ENCODE measurements at places on chromosomes 1 and 21.

- no peak for DNase-seq
Measured at GRCh38 chr1:75067975-75068374, 66.2 kb upstream of the LHX8 start.

GRCh38 chr1:234562334-234562733 is 47.6 kb downstream of the IRF2BP2 start:
- no peak for DNase-seq

- no peak for DNase-seq
Measured at GRCh38 chr21:17782051-17782450, 37.1 kb downstream of the C21orf91 start.

DNA sequence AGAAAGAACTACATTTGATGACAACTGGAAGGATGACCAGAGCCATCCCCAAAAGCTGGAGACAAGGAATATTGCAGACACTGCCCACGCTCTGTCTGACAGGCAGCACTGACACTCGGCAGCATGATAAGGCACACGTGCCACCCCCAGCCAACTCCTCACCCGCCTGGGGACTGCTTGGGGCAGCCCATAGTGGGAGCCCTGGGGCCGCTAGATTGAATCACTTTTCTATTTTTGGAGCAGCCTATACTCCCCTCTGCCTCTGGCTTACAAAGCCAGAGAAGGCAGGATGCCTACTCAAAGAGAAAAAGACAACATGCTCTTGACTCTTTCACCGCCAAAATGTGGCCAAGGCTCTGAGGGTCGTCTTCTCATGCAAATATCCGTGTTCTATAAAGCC is 1.3 kb downstream of the SMG5 start:
- DNase-seq: no peak

- DNase-seq: peak; percentile 7
Measured at GRCh38 chr1:233294913-233295236, 650 bp downstream of the PCNX2 start.

GRCh38 chr1:234692966-234693580 is 83.1 kb upstream of the IRF2BP2 start:
- no peak for DNase-seq

- DNase-seq: no peak
Measured at GRCh38 chr1:63326106-63326472, 3.7 kb downstream of the FOXD3 start.

- no peak for DNase-seq
Measured at GRCh38 chr1:147292012-147292411, 49.5 kb downstream of the CHD1L start.

DNA sequence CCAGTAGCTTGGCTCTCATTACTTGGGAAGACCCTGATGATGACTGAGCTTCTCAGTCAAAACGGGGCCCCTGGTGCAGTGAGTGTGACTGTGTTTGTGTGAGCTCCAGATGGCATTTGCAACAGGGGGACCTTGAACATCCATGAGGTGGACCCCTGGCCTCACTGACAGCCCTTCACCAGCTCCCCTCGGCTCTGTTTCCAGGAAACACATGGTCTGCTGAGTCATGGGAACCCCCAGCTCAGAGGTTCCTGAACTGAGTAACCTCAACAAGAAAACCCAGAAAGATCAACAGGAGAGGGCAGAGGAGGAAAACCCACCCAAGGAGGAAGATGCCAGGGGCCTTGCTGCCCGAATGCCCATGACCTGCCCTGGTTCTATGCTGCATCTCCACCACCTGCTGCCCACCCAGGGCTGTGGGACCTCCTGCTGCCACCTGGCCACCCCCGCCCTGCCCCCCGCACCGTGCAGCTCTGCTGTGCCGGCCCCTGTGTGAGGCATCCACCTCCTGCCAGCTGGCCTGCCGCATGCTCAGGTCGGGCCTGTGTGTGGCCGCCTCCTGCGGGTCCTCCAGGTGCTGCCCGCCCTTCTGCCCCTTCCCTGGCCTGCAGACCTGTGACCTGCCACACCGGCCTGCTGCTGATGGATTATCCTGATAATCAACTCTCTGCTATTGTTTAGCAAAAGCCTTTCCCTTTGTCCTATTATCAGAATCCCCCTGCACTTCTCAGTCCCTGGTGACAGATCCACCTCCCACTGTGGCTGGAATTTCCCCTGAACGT is 4.2 kb upstream of the KRTAP12-1 start:
- DNase-seq: no peak

DNA sequence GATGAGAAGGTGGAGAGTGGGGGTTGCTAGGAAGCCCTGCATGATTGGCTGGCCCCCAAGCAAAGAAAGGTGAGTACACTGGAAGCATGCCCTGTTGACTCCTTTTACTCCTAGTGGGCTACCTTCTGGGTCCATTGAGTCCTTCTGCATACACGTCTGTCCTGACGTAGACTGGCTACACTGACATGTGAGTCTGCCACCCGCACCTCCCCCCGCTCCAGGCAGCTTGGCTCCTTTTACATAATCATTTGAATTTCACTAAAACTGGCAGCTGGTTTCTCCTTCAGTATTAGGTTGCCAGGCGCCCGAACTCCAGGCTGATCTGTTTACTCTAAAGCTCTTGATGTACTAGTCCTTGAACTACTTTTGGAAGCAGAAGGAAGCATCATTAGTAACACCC is 8.7 kb downstream of the MRPS21 start:
- no peak for DNase-seq

DNA sequence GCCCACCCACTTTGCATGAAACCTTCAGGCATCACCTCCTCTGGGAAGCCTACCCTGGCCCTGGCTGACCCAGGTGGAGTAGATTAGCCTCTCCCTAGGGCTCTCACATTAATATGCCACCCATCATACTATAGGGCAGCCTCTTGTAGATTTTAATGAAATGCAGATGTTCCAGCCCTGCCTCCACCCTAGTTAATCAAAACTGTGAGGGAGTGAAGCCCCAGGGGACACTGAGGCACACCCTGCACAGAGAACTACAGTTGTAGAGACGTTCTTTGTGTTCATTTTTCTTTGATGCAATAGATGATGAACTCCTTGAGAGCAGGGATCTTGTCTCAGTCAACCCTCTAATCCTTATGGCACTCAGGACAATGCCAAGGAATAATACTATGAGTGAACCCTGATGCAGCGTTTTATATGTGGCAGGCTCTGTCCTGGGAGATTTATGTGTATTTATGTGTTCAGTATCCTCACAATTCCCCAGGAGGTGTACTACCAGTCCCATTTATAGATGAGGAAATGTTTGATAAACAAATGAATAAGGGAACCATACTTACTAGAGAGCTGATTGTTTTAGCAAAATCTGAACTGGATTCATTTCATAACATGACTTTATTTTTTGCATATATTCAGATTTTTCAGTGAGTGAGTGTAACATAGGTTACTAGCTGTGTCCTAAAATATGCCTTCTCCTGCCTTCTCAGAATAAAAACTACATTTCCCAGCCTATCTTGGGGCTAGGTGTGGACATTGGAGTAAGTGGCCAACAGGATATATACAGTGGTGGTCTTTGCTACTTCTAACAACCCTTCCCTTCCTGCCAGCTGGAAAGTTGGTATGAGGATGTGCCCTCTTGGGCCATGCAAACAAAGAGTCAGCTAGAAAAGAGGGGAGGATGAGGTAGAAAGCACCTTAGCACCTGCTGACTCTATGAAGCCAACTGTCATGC is 23.5 kb upstream of the PRELP start:
- no peak for DNase-seq

DNA sequence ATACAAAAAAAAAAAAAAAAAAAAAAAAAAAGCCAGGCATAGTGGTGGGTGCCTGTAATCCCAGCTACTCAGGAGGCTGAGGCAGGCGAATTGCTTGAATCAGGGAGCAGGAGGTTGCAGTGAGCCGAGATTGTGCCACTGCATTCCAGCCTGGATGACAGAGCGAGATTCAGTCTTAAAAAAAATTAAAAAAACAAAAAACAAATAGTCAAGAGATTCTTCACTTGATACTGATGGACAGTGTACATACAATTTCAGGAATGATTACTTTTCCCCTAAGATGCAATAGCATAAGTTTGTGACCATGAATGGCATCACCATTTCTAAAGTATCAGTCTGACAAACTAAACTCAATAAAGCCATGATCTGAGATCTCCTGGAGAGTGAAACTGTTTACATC is 60.8 kb upstream of the IVNS1ABP start:
- no peak for DNase-seq

DNA sequence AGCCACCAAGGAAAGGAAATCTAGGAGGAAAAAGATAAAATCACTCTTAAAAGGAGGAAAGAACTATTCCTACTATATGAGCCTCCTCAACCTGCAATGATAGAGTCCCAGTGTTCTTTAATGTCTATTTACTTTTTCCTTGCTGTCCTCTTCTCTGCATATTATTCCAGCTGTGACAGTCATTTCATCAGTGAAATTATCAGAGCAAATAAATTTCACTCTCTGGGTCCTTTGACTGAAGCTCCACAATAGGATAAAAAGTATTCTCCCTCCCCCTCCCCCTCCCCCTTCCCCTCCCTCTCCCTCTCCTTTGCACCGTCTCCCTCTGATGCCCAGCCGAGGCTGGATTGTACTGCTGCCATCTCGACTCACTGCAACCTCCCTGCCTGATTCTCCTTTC is 107.5 kb upstream of the DPT start:
- no peak for DNase-seq

DNA sequence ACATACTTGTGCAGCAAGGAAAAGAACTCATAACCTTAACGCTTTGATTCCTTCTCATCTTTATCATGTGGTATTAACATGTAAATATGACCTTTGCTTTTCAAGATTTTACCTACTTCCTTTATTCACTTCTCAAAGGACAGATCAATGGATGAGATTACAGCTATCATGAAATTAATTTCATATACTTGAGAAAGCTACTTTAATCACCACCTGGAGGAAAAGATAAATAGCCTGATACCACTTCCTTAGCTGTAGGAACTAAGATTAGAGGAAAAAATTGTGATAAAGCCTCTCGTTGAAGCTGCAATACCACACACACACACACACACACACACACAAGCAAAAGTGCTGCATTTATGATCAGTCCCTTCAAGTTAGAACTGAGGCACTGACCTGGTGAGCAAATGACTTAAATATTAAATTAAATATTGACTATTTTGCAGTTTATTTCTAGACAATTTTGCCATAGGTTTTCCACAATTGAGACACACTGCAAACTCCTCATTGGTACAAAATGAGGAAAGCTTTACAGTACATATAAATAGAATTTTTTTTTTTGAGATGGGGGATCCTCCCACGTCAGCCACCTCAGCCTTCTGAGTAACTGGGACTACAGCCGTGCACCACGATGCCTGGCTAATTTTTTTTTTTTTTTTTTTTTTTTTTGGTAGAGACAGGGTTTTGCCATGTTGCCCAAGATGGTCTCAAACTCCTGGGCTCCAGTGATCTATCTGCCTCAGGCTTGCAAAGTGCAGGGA is 27.2 kb upstream of the DMRTB1 start:
- no peak for DNase-seq

- no peak for DNase-seq
Measured at GRCh38 chr1:33257772-33258712, 1.8 kb downstream of the ZNF362 start.

DNA sequence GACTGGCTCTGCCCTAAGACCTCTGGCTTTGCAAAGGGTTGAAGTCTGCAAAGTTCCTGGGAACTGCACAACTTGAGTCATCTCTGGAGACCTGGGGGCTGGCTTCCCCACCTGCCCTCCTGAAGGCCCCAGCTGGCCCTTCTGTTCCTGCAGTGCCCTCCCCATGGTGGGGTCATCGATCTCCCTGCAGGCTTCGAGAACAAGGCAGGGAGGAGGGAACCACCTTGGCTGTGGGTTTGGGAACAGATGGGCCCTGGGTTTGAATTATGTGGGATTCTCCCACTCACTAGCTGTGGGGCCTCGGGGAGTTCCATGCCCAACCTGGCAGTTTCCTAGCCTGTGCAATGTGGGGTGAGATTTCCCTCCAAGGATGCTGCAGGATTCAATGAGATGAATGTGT is 310.2 kb downstream of the PTPRU start:
- DNase-seq: no peak

GRCh38 chr1:44970317-44970716 is 16.1 kb downstream of the EIF2B3 start:
- no peak for DNase-seq

GRCh38 chr1:202282025-202282371 is 59.7 kb downstream of the UBE2T start:
- DNase-seq: no peak

- DNase-seq: no peak
Measured at GRCh38 chr1:200103966-200104583, 76.6 kb downstream of the NR5A2 start.

DNA sequence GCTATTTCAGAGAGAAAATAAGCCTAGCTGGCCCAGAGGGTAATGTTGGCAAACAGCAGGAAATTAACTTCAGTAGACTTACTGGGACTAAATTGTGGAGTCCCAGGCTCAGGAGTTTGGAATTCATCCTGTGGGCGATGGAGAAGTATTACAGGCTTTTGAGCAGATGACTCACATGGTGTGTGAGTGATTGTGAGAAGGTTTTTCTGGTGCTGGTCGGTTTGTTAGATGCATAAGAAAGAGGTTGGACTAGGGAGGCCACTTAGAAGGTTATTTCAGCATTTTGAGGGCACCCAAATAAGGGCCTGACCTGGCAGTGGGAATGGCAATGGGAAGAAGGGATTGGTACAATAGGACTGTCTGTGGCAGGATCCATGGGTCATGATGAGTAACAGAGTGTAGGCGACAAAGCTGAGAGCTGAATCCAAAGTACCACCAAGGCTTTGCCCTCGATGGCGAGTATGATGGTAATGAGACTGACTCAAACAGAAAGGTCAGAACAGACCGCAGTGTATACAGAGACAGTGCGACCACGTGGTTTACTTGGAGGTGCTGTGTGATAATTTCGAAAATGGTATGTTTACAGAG is 69.2 kb upstream of the KIF26B start:
- DNase-seq: no peak

DNA sequence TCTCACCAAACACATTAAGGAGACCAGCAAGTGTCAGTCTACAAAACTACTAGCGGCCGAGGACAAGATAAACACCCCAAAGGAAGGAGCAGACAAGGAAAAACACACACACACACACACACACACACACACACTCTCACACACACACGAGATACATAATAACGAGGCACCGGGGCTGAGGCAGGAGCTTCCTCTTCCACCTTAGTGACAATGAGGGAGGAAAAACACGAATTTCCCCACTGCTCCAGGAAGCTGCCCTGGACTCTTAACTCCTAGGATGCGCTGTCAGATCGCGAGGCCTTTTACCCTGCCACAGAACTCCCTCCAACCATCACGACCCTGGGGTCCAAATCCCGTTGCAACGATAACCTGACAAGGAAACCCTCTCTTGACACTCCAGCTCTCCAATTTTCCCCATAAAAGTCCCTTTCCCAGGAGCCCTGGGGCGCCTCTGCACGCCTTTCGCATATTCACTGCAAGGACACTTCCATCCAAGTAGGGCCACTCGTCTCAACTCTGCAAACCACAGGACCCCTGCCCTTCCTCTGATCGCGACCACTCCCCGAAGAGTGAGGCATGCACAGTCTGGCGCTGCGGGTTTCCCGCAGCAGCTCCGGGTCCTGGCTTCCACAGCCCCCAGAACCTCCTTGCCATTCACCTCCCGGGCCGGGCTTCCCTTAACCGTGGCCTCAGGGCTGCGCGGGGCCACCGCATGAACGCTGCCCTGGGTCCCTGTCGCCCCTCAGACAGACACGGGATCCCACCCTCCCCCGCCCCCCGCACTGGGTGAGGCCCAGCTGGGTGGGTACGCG is 581 bp downstream of the ETV3 start:
- no peak for DNase-seq
